ENCODE measurements at places on chromosomes 13 and 19.

GRCh38 chr19:12952488-12953137 lies 4.4 kb downstream of the GADD45GIP1 start:
- no peak for DNase-seq

DNA sequence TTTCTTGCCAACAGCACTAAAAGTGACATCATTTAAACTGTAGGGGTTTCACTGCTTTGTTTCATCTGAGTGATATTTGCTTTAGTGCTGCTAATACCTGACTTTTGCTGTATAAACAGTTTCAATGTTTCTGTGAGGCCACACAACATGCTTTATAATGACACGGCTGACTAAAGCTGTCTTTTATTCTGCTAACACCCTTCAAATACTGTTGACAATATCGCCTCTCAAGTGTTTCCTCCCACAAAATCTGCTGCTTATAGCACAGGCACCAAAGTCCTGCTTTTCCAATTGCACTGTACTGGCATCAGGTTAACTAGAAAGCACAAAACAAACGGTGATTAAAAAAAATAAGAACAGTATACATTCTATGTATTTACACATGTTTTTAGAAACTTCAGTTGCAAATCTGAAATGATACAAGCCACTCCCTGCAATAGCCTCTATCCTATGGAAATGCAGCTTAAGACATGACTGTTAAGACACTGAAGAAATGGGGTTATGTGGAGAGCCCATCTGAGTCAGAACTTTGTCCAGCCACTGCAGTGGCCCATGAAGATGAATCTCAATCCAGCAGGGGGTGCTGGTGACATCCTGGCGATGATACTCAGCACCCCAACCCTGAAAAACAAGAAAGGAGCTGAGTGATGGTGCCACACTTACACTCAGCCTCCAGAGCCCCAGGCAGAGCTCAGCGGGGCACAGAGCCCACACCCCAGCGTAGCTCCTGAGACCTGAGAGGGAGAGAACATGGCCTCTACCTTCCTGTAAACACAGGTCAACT lies 29.4 kb downstream of the RFXAP start:
- no peak for DNase-seq

GRCh38 chr13:79988573-79988972 lies 352.4 kb downstream of the SPRY2 start:
- DNase-seq = no peak

DNA sequence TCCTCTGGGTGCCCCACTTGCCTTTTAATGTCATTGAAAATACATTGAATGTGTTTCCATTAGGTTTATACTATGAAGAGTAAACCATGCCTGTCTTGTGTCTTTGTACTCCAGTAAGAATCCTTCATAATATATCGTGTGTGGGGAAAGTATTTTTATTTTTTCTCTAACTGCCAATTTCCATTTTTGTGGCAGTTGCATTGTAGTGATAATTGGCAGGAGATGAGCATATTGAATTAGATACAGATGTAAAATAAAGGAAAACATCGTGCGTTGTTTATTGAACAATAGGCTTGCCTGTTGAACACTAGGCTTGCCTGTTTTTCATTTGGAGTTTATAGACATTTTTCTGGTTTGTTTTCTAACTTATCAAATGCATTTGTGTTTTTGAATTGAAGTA lies 218.8 kb downstream of the NBEA start:
- no peak for DNase-seq

GRCh38 chr19:39126312-39127187 lies 964 bp downstream of the PAK4 start:
- no peak for DNase-seq

DNA sequence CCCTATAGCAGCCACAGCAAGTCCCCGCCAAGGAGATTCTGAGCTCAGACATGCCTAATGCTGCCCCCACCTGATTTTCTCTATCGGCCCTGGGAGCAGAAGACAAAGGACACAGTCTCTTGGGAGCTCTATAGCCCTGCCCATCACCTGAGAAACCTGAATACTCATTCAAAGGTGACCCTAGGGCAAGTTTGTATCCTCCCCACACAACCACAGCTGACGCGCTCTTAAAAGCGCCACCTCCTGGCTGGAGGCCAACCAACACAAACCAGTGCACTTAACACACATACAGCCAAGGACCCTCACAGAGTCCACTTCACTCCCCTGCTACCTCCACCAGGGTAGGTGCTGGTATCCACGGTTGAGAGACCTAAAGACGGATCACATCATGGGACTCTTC lies 8.8 kb upstream of the IGFL4 start:
- no peak for DNase-seq

- no peak for DNase-seq
Measured at GRCh38 chr13:114077099-114077932, 55.1 kb downstream of the RASA3 start.

DNA sequence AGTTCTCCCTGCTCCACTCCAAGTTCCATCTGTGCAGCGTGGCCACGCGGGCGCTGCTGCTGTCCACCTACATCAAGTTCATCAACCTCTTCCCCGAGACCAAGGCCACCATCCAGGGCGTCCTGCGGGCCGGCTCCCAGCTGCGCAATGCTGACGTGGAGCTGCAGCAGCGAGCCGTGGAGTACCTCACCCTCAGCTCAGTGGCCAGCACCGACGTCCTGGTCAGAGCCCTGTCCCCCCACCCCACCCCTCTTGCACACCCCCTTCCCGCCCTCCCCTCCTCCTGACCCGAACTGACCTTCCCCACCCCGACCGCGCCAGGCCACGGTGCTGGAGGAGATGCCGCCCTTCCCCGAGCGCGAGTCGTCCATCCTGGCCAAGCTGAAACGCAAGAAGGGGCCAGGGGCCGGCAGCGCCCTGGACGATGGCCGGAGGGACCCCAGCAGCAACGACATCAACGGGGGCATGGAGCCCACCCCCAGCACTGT lies 11.6 kb downstream of the FUZ start:
- no peak for DNase-seq

DNA sequence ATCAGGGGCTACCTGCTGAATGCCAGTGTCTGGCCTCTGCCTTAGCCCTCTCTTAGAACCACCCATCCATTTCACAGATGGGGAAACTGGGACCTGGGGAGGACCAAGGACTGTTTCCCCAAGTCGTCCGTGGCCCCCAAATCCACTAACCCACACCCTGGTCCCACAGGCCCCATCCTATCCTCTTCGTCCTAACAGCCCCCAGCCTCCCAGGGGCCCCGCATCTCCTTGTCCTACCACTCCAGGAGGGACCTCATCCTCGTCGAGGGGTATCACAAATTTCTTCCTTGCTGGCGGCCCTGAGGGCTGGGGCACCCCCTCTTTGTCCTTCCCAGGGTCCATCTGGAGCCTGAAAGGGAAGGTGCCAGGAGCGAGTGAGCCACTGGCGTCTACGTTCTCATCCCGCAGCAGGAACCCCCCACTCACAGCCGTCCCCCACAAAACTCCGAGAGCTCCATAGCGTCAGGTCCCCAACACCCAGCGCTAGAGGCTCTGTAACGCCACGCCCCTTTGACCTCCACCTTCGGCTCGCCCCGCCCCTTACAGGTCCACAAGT lies 606 bp downstream of the ERCC1 start:
- no peak for DNase-seq

DNA sequence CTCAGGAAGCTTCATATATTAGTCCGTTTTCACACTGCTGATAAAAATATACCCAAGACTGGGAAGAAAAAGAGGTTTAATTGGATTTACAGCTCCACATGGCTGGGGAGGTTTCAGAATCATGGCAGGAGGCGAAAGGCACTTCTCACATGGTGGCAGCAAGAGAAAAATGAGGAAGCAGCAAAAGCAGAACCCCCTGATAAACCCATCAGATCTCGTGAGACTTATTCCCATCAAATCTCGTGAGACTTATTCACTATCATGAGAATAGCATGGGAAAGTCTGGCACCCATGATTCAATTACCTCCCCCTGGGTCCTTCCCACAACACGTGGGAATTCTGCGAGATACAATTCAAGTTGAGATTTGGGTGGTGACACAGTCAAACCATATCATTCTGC lies 23.1 kb downstream of the FLT3 start:
- no peak for DNase-seq

- DNase-seq = no peak
Measured at GRCh38 chr13:88022431-88023208, 351.4 kb downstream of the SLITRK5 start.

DNA sequence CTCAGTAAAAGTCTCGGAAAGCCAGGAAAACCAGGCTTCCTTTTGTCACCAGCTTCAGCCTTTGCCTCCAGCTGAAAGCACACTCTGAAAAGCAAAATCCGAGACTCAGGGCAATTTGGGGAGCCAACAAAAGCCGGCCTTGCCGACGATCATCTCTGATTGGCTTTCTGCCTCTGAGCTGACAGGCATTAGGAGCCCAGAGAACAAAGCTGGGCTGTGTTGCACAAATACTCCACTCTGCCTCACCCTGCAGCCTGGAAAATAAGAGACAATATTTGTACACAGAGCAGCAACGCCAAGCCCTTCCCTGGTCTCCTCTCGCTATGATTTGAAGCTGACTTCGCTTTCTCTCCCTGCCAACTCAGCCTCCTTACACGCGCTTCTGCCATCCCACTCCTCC lies 46.9 kb downstream of the CACNA1A start:
- DNase-seq = peak; percentile 82

DNA sequence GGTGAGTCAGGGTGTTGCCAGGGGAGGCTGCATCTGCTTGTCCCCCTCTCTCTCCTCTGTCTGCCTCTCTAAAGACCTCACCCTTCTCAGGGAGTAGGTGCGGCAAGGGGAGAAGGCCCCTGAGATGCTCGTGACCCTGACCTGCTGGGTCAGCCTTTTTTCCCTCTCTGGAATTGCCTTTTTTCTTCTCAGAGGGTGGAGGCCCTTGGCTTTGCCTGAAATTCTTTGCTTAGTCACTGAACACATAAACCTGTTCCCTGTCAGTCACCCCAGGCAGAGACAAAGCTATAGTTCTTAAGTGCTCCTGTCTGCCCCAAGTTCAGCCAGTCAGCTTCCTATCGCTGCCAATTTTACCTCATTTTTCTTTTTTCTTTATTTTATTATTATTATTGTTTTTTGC lies 35.2 kb upstream of the PEG3 start:
- DNase-seq = no peak

- DNase-seq = no peak
Measured at GRCh38 chr13:112053167-112053743, 13.7 kb upstream of the SOX1 start.

DNA sequence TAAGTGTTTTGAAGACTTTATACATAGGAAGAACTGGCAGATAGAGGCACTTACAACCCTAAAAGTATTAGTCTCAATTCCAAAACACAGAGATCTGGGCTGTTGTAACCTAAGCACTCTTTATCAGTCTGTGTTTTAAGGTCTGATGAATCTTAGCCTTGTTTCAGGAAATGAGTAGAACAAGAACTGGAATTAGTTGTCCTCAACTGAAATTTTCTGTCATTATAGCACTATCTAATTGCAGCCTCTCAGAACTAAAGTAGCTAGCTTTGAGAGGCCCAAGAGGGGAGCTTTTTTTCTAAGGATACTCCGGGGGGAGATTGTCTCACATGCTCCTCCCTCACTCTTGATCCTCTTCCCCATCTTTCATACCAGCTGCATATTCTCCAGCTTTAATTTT lies 13.1 kb downstream of the HNRNPM start:
- no peak for DNase-seq

GRCh38 chr19:16143399-16144215 lies at the start of gene HSH2D:
Gene HSH2D, plus strand, starts transcription at chr19:16143685. Its CDS starts 5,066 bp downstream, at chr19:16148751.
- DNase-seq = no peak

GRCh38 chr13:99558570-99559180 lies 57.4 kb downstream of the TM9SF2 start:
- DNase-seq = no peak

DNA sequence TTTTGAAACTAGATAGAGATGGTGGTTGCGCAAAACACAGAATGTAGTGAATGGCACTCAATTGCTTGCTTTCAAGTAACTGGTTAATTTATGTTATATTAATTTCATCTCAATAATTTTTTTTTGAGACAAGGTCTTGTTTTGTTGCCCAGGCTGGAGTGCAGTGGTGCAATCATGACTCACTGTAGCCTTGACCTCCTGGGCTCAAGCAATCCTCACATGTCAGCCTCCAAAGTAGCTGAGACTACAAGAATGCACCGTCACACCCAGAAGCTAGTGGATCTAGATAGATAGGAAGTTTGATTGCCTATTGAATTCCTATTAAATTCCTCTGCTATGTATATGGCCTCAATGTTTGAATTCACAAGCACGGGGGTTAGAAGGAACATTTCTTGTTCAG lies 26.4 kb upstream of the ADGRE2 start:
- no peak for DNase-seq

DNA sequence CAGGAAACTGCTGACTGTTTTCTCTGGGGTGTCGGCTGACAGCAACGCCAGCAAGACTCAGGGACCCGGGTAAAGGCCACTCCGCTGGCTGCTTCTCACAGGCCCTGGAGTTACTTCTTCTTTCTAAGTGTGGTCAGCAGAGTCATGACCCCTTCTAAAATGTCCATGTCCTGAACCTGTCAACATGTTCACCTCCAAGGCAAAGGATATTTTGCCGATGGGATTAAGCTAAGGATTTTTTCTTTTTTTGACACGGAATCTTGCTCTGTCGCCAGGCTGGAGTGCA lies 7.9 kb downstream of the PEX11G start:
- no peak for DNase-seq

- no peak for DNase-seq
Measured at GRCh38 chr19:4077800-4078684, 11.3 kb upstream of the ZBTB7A start.
